ENCODE measurements at places on chromosomes 1 and 21.

DNA sequence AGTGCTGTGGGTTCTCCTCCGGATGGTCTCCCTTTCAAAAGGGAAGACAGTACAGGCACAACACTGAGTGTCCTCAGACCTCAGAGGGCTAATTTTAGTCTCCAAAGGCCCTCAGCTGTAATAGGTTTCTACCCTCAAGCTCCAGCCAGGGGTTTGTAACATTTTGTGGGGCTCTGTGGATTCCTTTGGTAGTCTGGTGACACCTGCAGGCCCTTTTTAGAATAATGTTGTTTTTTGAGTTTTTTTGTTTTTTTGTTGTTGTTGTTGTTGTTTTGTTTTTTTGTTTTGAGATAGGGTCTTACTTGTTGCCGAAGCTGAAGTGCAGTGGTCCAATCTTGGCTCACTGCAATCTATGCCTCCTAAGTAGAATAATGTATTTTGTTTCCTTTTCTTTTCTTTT is 15.0 kb upstream of the TMEM201 start:
- peak; percentile 21 for DNase-seq

- no peak for DNase-seq
Measured at GRCh38 chr1:53567851-53568250, 108.7 kb downstream of the DMRTB1 start.

DNA sequence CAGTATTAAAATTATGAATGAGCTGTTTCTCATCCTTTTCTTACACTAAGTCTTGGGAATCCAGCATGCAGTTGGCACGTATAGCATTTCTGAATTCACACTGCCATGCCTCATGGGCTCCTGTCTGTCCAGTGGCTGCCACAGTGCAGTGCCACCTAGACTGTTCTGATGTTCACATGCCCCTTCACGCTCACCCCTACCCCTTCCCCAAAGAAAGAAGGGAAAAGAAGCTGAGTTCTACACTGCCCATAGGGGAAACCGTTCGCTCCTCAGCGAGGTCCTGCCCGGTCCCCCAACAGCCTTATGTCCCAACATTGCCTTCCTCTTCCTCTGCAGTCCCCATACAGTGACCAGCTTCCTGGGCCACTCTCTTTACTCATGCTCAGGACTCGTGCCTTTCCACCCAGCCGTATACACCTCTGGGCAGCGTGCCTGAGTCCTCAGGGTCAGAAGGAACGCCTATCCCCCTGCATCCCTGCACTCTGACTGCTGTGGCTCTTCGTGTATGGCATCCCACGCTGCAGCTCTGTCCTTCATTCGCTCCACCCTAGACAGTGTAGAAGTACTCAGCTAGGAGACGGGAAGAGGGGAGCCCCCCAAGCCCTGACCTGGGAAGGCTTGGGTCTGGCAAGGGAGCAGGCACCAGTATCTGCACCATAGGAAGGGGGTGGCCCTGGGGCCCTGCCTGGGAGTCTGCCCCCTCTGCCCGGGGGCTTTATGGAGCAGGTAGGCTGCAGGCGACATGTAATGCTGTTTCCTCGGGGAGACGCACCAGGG is 24.1 kb upstream of the ARF1 start:
- no peak for DNase-seq

GRCh38 chr1:8533124-8533523 is 215.2 kb downstream of the SLC45A1 start:
- no peak for DNase-seq

DNA sequence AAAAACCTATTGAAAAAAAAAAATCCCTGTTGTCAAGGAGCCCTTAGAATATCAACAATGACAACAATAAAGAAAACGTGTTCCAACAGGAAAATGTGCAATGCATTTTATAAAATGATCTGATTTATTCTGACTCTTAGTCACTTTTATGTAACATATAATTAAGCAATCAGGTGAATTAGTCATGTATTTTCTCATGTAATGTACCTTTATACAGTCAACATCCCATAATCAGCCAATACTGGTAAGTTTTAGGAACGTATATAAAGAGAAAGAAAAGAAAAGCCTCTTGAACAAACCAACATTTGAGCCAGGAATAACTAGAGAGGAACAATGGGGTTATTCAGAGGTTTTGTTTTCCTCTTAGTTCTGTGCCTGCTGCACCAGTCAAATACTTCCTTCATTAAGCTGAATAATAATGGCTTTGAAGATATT is at the start of gene CLCA4:
TSS of gene CLCA4 (plus strand) at position 292 of the 435 bp plus-strand sequence. CDS start at position 334, 42 bp downstream.
- DNase-seq, result no peak

DNA sequence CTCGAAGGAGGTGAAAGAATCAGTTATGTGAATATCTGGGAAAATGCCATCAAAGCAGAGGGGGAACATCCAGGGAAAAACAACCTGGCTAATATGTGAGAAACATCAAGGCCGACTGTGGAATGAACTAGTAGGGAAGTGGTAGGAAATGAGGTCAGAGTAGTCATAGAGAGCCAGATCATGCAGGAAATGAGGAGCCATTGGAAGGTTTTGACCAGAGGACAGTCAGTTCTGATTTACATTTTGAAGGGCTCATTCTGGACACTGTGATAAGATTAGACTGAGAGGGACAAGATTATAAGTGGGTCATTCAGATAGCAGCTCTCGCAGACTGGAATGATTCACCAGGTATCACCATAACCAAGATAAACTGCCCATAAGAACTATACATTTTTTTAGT is 63.7 kb downstream of the SYT14 start:
- DNase-seq, result no peak

GRCh38 chr1:41851589-41851988 is 67.1 kb downstream of the HIVEP3 start:
- DNase-seq, result peak; percentile 92

GRCh38 chr1:108010581-108010980 is 45.6 kb upstream of the VAV3 start:
- no peak for DNase-seq

DNA sequence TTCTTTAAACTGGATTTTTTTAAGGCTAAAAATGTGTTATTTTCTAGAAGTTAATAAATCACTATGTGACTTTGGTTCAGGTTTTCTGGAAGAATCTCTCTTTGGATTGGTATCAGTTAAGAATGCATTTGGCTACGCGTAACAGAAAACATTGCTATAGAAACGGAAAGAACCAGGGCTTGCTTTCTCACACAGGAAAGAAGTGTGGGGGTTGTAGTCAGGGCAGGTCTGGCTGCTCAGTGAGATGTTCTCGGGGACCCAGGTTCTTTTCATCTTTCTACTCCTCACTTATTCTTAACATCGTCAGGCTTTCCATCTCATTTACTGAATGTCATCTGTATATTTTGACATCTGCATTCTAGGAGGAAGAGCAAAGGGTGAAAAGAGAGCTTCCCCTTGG is 191.4 kb downstream of the ZBTB18 start:
- no peak for DNase-seq

- no peak for DNase-seq
Measured at GRCh38 chr1:229282295-229282823, 11.4 kb downstream of the RAB4A start.

GRCh38 chr1:176949033-176949662 is 215.4 kb downstream of the ASTN1 start:
- DNase-seq, result peak; percentile 50

DNA sequence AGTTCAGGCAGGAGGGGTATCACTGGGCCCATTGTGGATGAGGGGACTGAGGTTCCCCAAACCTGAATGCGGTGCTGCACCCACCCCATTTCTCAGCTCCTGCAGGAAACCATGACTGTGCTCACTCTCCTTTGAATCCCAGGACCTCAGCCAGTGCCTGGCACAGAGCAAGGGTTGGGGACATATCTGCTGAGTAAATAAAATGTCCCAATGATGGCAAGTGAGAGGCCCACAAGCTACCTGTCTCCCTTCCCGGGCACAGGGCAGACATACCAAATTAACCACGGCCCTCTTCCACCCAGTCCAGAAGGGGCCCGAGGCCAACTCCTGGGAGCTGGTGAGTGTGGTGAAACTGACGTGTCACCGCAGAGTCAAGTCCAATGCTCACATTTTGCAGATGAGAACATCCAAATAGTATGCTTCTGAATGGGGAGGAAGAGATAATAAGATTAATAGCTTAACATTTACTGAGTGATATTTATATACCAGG is 97.6 kb downstream of the EPHB2 start:
- DNase-seq, result no peak

- peak; percentile 20 for DNase-seq
Measured at GRCh38 chr1:160494620-160495019, 28.4 kb downstream of the SLAMF6 start.

GRCh38 chr1:218473522-218473921 is 128.4 kb downstream of the TGFB2 start:
- DNase-seq, result peak; percentile 57

- DNase-seq, result no peak
Measured at GRCh38 chr1:65793359-65793732, 651 bp downstream of the PDE4B start.

DNA sequence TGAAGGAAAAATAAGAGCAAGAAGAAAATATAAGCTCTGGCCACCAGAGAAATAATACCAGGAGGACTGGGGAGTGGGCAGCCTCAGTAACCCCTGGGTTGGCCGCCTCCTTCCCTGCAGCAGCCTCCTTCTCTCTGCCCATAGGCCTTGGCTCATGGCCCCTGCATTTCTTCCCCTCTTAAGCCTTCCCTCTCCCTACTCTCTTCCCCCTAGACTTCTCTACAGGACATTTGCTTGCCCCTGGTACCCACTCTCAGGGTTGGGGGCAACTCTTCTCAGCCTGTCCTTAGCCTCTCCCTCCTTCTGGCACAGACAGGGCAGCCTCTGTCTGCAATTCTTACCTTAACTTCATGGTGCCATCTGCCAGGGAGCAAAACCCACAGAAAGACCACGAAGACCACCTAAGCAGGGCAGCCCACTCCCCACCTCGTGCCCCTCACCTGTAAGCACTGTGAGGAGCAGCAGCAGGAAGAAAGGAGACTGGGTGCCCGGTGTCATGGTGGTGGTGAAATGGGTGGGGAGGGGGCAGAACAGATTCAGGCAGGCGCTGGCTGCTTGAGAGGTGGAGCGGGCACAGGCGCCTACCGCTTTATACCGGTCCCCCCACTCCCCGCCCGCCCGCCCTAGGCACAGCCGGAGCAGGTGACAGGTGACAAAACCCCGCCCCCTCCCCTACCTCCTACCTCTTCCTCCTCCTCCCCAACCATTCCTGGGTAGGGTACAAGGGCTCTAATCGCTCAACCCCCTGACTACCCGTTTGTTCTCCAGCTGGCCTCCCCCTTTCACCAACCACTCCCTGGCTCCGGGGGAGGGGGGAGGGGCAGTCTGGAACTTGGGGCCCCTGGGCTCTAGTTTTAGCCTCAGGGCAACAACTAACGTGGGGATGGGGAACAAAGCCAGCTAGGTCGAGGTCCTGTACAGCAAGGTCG is 15.1 kb downstream of the THBS3 start:
- DNase-seq, result no peak

- no peak for DNase-seq
Measured at GRCh38 chr1:111878649-111879048, 110.8 kb downstream of the KCND3 start.

DNA sequence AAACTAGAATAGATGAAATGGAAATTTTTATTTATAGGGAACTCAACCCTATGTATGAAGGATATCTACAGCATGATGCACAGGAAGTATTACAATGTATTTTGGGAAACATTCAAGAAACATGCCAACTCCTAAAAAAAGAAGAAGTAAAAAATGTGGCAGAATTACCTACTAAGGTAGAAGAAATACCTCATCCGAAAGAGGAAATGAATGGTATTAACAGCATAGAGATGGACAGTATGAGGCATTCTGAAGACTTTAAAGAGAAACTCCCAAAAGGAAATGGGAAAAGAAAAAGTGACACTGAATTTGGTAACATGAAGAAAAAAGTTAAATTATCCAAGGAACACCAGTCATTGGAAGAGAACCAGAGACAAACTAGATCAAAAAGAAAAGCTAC is 7.9 kb downstream of the USP1 start:
- no peak for DNase-seq

- peak; percentile 17 for DNase-seq
Measured at GRCh38 chr1:42214447-42214871, 49.9 kb upstream of the GUCA2A start.

GRCh38 chr1:1833456-1833855 is 55.2 kb upstream of the NADK start:
- DNase-seq, result no peak

DNA sequence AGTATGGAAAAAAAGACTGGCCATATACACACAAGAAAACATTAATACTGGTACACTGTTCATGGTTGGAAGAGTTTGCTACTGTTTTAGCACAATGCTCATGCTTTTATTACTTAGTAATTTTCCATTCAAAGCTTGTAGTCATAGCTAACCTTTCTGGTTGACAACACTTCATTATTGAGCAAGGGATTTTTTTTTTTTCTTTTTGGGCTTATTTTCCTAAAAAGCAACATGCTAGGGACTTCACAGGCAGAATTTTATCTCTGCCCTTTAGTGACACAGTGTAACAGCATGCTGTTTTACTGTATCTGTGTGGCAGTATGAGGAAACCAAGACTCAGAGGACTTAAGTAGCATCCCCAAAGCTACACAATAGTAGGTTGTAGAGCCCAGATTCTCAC is 58.5 kb downstream of the FGGY start:
- peak; percentile 42 for DNase-seq

DNA sequence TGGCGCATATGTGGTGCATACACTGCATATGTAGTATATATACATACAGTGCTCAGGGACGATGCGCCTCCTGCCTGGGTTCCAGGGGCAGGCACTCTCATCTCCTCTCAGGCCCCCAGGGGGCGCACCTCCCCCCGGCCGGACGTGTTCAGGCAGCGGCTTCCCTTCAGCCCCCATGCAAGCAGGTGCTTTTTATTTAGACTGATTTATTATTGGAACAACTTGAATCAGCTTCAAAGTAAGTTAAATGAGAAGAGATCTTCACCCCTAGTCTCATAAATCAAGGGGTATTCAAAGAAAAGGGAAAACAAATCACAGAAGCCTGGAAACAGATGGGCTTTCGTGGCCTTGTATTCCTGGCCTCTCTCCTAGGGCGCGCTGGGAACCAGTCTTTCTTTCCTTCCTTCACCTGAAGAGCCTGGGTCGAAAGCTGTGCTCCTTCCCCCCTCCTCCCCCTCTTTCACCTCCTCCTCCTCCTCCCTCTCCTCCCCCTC is 64.6 kb downstream of the UBIAD1 start:
- peak; percentile 46 for DNase-seq

DNA sequence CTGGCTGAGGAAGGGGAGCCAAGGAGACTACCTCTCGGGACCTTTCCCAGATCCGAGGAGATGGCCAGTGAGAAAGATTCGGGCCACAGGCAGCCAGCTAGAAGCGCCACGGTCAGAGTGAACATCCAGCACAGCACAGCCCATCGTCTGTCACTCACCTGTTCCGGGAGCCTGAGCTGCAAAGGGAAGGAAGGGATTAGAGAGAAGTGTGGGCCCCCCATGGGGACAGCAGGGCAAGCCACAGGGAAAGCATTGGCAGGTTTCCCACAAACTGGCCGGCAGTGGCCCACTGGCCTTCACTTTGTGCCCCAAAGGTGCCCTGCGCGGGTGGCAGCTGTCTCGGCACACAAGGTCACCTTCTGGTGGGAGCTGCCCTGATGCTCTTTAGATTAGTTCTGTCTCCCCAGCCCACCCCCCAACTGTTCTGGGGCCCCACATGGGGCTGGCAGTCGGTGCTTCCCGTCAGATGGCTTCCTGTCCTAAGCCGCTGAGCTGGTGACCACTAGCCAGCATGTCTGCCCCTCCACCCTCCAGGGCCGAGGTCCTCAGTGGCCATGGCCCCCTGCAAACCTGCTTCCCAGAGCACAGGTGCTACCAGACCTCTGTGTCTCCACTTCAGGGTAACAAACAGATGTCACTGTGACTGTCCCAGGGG is 56.7 kb downstream of the LACTBL1 start:
- no peak for DNase-seq

- no peak for DNase-seq
Measured at GRCh38 chr1:162371611-162372010, 5.0 kb downstream of the SPATA46 start.

- DNase-seq, result peak; percentile 15
Measured at GRCh38 chr1:221392453-221392852, 349.4 kb downstream of the DUSP10 start.

GRCh38 chr1:240170266-240170665 is 78.6 kb downstream of the FMN2 start:
- no peak for DNase-seq

All from suppressor macrophage treated with lipopolysaccharide for 1 hour (primary cell).